NCI-H2227 treated with DMSO at 0.1 percent for 48 hours (cell line): ENCODE measurements at places on chromosomes 2 and 18.

- no peak for DNase-seq
Observed at GRCh38 chr2:46978723-46979122, 63.1 kb upstream of the MCFD2 start.

- peak; percentile 77 for DNase-seq
Observed at GRCh38 chr2:223537651-223538601, 64.2 kb downstream of the SCG2 start.

DNA sequence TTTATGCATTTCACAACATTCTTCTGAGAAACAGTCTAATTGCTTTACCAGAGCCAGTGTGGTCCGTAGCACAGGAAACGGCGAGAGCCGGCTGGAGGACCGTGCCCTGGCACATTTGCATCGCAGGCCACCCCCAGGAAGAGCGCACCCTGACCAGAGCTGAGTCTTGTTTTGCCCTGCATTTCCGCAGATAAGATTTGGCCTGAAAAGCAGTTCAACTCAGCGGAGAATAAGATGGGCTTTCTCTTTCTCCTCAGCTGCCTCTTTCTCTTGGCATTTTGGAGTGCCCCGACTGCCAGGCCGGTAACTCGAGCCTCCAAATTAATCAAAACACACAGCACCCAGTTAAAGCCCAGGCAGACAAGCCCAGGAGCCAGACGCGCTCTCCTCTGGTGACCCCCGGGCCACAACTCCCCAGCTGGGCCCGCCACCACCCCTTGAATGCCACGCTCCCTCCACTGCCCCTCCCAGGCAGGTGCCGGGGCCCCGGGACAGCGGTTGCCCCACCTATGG, 464 bp downstream of the COL4A4 start:
- DNase-seq: no peak

GRCh38 chr2:37864217-37864616, 60.9 kb upstream of the RMDN2 start:
- no peak for DNase-seq

DNA sequence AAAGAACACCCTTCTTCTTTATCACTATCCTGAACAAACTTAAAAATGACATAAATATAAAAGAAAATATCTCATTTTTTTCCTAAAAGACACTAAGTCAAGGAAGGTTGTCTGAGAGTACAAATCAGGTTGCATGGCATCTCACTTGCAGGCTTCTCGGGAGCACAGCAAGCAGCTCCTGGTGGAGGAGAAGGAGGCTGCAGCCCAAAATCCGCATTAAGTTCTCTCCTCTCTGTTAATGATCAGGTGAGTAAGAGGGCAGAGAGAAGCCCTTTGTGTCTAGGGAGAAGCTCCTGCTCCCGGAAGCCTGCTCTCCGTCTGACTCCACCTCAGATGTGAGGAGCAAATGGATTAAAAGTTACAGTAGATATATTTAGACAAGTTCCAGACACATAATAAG, 35.0 kb upstream of the DOK6 start:
- DNase-seq: no peak
